ENCODE measurements at places on chromosomes 2 and 18.

GRCh38 chr2:179855673-179856072 is 5.7 kb downstream of the ZNF385B start:
- no peak for DNase-seq

GRCh38 chr2:186696804-186697203 is 2.9 kb downstream of the FAM171B start:
- DNase-seq: no peak

DNA sequence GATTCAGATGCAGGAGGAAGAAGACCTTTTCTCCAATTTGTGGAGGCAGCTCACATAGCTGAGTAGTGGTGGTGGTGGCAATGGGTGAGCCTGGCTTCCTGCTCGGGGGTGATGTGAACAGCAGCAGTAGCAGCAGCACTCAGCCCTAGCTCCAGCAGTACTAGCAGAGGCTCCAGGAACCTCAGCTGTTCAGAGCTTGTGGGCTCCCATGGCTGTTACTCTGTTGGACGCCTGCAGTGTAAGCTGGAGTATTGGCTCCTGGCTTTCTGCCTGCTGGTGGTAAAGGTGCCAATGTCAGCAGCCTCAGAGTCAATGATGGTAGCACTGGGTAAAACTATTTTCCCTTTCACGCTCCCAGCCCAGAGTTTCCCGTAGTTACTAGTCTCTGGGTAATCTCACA is 3.1 kb upstream of the SEH1L start:
- peak; percentile 47 for DNase-seq

DNA sequence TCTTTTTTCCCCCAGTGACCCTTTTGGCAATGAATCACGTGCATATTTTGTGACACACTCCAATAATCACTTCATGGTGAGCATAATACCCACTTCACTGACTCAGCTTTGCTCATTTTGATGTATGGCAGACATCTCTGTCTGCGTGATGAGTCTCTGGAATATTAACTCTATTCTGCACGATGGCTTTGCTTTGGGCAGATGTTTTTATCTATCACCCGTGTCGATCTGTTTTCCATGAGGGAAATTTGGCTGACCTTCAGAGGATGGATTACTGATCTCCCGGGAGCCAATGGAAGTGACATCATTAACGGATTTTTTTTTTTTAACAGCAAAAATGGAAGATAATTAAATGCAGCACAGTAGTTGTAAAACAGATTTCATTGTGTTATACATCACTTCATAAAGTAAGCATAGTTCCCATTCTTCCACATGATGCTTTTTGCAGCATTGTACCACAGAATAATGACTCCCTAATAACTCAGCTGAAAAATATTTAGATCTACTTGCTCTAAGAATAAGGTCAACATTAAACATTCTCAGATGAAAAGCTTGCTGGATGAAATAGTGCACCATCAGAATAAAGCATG is 29.8 kb downstream of the CDC42EP3 start:
- no peak for DNase-seq

DNA sequence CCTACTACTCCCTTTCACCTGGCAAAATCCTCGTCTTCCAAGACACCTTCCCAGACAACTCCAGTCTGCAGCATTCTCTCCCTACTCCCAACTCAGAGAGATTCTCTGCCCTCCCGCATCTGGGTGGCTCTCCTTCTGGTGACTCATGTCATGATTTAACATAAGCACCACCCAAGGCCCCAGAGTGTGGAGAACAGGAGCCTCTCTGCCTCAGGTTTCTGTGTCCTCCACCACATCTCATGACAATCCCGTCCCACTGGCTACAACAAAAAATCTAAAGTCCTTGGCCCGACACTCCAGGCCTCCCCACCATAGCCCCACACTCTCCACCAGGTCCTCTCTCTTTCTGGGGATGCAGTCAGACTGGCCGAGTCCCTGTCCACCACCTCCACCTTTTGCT is 197.1 kb downstream of the BCL11A start:
- no peak for DNase-seq

DNA sequence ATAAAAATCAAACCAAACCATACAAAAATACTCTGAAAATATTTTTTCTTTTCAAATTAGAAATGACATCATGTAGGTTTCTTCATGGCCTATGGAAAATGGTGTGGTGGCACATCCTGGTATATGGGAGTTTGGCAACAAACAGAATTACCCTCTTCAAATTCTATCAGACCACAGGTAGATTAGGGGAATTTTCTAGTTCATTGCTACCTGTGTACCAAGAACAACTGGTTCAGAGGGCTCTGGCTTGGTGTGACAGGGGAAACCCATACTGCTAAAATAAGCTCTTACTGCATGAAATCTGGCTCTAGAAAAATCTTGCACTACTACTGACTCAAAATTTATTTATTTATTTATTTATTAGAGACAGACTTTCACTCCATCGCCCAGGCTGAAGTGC is 63.4 kb upstream of the PELI1 start:
- DNase-seq: no peak

- no peak for DNase-seq
These were observed 49.8 kb upstream of the COBLL1 start for GRCh38 chr2:164891460-164891859.

GRCh38 chr2:11559066-11559785 is 25.4 kb downstream of the GREB1 start:
- DNase-seq: no peak

- DNase-seq: no peak
These were observed 20.1 kb downstream of the CEP68 start for GRCh38 chr2:65076345-65076710.
